ENCODE measurements at places on chromosomes 12 and 14.

DNA sequence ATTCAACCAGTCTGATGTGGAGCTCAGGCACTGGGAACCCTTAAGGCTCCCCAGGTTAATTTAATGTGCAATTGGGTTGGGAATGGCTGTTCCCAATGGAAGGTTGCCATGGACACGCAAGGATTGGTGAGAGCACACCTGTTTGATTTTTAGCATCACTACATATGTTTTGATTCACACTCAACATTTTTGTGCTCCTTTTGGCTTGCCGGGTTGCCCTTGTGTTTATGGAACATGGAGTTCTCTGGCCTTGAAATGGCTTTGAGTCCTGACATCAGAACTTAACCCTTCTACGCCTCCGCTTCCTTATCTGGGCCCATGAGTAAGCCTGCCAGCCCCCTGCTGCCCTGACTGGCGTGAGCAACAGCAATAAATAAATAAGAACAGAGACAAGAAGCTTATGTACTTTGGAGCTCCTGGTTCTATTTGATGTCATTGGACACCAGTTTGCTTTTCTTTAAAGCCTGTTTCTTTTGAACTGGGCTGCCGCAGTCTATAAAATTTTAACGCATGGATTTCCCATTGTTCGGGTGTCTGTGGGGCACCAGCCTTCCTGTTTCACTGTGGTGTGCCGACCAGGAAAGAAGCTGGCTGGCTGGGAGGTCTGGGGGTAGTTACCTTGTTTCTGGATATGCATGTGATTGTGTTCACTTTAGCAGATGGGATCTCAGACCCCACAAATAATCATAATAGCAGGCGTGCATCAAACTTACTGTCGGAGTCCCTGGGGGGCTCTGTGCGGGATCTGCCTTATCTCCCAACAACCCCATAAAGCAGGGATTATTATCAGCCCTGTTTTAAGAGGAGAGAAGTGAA lies 27.8 kb downstream of the TBX3 start:
- no peak for DNase-seq

DNA sequence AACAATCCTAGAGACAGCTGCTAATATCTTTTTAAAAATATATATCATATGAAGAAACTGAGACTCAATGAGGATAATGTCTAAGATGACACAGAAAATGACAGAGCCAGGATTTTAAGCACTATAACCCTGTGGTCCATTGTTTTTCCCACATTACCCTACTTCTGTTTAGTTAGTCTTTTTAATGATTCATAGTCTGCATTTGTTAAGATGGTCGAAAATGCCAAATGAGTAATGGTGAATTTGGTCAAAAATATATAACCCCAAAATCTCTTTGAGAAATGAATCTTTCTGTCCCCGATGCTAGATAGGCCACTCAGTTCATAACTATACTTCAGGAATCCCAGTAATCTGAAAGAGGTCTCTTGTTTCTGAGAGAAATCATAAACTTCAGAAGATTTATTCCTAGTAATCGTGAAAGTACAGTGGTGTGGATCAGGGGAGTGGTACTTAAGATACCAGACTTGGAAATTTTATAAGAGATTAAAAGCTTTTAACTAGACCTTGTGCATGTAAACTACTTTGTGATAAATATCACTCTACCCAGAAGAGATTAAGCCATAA lies 10.8 kb downstream of the RTRAF start:
- no peak for DNase-seq

- DNase-seq, result no peak
These were observed 6.6 kb upstream of the NPFF start for GRCh38 chr12:53513712-53514410.

GRCh38 chr12:113030875-113031525 lies 25.5 kb upstream of the DTX1 start:
- DNase-seq, result peak; percentile 30

GRCh38 chr12:125989696-125990095 lies 924.5 kb downstream of the AACS start:
- no peak for DNase-seq

All from naive thymus-derived CD4-positive, alpha-beta T cell (primary cell).